ENCODE measurements at places on chromosomes 2 and 18.

- DNase-seq = no peak
Measured at GRCh38 chr2:191895195-191895594, 48.3 kb upstream of the CAVIN2 start.

GRCh38 chr18:45775241-45775676 is 50.2 kb upstream of the SIGLEC15 start:
- peak; percentile 44 for DNase-seq

GRCh38 chr2:218186355-218186766 is 19.6 kb upstream of the CXCR1 start:
- DNase-seq = peak; percentile 64

DNA sequence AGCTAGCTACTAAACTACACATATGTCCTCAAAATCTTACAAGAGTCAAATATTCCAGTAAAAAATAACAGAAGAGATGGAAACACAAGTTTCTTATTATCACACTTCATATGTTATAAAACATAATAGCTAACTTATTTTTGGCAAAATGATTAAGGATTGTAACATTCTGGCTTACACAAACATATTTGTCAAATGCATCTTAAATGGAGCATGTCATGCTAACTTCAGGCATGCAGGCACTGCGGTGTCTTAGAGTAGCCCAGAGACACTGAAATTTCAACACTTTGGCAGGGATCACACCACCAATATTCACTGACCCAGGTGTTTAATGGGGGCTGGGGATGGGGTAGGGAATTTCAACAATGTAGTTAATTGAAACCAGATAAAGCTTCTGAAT is 51.6 kb downstream of the LDAH start:
- no peak for DNase-seq
